Activated CD8-positive, alpha-beta T cell treated with anti-CD3 and anti-CD28 coated beads, Interleukin-2, amount 10 ng/mL, durations not matched to agents 7 days and 5 days (primary cell): ENCODE measurements at places on chromosomes 2 and 18.
A peak's percentile ranks its signal among the peaks of the same experiment; 100 is the strongest.

DNA sequence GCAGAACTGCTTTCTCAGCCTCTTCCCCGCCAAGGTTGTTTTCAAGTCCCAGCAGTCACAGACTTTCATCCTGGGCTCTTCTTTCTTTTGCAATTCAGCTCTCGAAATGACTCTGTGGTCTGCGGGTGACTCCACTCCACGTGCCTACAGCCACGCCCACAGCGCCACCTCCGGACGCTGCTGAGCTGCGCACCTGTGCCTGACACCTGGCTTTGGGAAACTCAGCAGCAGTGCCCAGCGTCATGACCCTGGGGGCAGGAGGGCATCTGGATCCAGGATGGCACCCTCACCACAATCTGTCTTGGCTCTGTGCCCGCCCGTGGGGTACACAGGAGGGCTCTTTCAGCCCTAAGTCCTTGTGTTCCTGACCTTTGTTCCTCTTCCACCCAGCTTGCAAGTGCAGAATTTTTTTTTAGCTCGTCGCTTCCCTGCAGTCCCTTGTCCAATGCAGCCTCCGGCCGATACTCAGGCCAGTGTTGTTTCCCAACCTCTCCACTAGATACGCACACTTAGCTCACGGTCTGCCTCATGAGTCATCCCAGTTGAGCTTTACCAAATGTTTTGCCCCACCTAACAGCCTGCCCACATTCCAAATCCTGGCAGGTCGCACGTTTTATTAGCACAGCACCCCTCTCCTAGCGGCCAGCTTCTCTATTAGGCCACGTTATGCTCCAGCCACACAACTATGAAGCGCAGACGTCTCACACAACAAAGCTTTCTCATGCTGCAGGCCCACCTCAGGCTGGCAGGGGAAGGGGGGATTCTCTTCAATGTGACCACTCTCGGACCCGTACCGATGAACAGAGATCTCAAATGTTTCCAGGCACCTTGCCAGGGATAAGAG lies 6.5 kb upstream of the CAPN10 start:
- DNase-seq: peak; percentile 77

DNA sequence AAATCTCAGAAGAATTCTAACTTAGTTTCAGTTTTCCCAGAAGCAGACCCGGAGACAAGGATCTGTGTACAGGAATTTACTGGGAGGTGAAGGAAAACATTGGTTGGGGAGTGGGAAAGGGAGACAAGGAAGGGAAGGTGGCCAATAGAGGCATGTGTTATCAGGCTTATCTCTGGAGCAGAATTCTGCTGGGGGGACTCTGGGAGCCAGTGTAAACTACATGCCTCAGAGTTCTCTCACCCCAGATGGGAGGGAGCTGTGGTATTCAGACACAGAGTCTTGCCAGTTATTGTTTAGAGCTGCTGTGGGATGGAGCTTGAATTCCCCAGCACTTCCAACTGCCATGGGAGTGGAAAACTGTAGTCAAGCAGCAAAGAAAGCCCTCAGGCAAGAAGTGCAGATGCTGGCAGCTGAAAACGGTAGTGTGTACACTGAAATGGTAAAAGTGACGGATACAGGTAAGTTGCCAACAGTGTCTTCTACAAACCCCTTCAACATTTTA lies 19.0 kb downstream of the DNPEP start:
- DNase-seq: no peak

GRCh38 chr2:111244864-111245263 lies 124.2 kb downstream of the BCL2L11 start:
- no peak for DNase-seq

GRCh38 chr2:64000630-64001381 lies 18.4 kb downstream of the VPS54 start:
- no peak for DNase-seq

DNA sequence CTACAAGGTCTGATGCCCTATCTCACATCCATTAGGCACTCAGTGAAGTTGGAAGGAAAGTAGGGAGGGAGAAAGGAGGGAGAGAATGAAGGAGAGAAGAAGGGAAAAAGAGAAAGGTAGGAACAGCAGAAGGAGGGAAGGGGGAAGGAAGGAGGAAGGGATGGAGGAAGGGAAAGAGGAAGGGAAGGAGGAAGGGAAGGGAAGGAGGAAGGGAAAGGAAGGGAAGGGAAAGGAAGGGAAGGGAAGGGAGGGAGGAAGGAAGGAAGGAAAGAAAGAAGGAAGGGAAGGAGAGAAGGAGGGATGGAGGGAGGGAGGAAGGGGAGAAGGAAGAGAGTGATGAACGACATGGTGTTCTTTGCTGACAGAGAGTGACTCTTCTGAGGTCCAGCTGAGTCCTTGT lies 468.9 kb upstream of the MYT1L start:
- no peak for DNase-seq

DNA sequence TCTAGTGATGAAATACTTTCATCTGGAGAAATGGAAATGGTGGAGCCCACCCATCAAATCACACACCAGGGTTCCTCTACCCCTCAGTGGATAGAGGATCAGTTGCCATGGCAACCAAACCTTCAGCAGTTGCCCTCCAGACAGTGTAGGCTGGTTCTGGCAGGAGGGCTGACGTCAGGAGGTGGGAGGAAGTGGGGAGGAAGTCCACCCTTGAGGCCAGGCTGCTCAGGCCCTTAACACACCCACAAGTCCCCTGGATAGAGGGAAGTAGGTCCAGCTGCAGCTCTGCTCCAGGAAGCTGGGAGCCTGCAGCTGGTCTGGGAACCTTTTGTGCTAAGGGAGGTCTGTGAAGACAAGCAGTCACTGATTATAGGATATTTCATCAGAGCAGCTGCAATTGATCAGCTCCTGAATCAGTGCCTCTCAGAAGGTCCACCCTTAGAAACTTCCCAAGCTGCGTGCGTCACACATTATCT lies 186.6 kb downstream of the MTX2 start:
- no peak for DNase-seq

- no peak for DNase-seq
Observed at GRCh38 chr2:181613241-181613640, 43.7 kb downstream of the CERKL start.

- DNase-seq: no peak
Observed at GRCh38 chr2:176468457-176469113, 199.3 kb downstream of the MTX2 start.

DNA sequence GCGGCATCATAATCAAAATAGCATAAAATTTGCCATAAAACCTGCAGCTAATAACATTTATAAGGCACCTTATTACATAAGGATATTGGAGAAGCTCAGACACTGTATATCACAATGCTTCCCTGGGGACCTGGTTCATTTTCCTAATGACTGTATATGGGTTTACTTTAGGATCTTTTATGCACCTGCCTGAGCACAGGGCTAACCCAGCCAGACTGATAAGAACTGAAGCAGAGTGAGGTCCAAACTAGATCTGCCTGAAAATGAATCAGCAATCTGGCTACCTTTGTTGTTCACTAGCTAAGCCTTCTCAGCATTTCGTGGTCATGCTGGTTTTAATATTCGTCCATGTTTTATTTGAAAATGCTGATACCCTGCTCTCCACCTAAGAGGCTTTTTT lies 1922.3 kb upstream of the CELF4 start:
- no peak for DNase-seq

DNA sequence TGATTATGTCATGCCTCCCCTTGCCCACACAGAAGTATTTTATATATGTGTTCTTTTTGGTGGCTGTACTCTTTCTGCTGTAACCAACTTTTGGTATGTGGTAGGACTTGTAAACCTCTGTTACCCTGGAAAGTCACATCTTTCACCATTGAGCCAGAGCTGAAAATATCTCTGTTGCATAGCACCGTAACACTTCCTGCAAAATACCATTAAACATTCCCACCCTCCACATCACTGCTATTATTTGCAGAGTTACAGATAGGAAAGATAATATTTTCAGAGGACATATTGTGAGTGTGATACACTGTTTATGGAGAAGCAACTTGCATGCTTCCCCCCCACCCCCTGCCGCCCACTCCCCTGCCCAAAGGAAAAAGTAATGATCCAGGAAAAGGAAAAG lies 44.8 kb downstream of the CAB39 start:
- DNase-seq: no peak

DNA sequence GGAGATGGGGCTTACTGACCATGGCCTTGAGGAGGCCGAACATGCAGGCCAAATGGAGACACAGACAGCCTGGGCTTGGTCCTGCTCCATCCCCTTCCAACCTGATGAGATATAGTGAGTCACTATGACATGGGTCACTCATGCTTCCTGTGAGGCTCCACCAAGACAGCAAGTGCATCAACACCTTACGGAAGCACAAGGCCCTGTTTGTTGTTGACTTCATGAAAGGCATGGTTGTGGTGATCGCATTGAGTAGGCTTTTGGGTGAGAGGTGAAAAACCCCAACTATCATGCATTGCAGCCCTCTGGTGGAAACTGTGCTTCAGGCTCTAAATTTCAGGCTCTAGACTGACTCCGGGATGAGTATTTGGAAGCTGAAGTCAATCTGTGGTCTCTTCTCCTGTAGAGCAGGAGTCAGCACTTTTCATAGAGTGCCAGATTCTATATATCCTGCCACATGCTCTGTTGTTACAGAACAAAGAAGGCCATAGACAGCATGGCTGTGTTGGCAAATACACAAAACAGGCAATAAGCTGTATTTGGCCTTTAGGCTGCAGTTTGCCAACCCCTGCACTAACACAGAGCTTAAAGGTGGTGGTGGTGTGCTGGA lies 10.1 kb downstream of the IL37 start:
- DNase-seq: peak; percentile 24

GRCh38 chr2:233445152-233445830 lies 91.0 kb downstream of the DGKD start:
- no peak for DNase-seq

DNA sequence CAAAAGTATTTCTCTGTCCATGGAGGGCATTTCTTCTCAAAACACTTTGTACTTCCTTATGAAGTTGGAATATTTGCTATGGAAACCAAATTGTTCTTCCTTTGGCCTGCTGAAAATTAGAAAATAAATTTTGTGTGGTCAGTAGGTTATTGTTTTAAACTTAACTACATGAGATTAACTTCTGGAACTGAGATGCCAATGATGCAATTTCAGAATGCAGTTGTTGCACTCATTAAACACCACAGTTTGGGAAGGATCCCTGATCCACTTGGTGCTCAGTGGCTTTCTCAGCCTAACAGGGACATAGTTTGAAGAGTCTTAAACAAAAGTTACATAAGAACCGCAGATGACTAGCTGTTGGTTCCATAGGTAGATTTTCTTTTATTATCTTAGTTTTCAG lies 23.3 kb upstream of the IL1R1 start:
- no peak for DNase-seq

- no peak for DNase-seq
Observed at GRCh38 chr2:11433822-11434221, 32.1 kb downstream of the E2F6 start.

DNA sequence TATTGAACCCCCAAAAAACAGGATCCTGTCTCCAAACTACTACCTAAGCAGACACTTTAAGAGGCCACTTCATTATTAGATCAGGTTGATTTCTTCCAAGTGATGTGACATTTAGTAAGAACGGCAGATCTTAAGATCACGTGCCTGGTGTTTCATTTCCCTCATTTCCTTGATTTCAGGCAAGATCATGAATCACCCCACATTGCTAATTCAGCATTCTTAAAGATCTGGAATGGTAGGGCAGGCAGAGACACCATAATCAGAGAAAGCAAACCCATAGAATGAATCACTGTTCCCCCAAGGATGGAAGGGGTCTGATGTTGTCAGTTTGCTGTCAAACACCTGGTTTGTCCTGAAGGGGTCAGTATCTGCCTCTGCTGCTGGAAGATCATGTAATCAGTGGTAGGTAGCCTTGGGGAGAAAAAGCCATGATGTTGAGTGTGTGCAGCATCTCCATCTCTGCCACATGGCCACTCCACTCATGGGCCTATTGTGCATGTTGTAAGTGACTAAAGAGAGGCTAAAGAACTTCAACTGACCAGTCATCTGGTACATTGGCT lies 133.9 kb downstream of the ARHGAP15 start:
- DNase-seq: no peak

- no peak for DNase-seq
Observed at GRCh38 chr2:48515513-48515985, 14.4 kb upstream of the STON1 start.

GRCh38 chr2:178855151-178855550 lies 47.9 kb upstream of the TTN start:
- no peak for DNase-seq

GRCh38 chr2:68237404-68237803 lies 14.9 kb downstream of the PPP3R1 start:
- DNase-seq: no peak

- DNase-seq: peak; percentile 8
Observed at GRCh38 chr2:46530639-46531038, 51.3 kb downstream of the TMEM247 start.

GRCh38 chr18:37846996-37847395 lies 281.4 kb upstream of the CELF4 start:
- DNase-seq: no peak

- no peak for DNase-seq
Observed at GRCh38 chr18:79222790-79223189, 153.6 kb downstream of the ATP9B start.

GRCh38 chr2:198351647-198352046 lies 547.3 kb downstream of the PLCL1 start:
- DNase-seq: no peak

DNA sequence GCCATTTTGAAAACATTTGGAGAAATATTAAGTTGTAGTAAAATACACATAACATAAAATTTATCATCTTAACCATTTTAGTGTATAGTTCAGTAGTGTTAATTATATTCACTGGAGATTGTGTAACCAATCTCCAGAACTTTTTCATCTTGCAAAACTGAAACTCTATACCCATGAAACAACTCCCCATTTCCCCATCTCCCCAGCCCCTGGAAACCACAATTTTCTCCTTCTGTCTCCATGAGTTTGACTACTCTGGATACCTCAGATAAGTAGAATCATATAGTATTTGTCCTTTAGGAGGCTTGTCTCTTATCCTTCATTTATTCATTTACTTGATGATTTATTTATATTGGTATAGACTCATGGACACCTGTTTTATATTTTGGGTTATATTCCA lies 392.9 kb downstream of the SETBP1 start:
- no peak for DNase-seq

- no peak for DNase-seq
Observed at GRCh38 chr18:68507781-68508180, 207.1 kb downstream of the TMX3 start.

DNA sequence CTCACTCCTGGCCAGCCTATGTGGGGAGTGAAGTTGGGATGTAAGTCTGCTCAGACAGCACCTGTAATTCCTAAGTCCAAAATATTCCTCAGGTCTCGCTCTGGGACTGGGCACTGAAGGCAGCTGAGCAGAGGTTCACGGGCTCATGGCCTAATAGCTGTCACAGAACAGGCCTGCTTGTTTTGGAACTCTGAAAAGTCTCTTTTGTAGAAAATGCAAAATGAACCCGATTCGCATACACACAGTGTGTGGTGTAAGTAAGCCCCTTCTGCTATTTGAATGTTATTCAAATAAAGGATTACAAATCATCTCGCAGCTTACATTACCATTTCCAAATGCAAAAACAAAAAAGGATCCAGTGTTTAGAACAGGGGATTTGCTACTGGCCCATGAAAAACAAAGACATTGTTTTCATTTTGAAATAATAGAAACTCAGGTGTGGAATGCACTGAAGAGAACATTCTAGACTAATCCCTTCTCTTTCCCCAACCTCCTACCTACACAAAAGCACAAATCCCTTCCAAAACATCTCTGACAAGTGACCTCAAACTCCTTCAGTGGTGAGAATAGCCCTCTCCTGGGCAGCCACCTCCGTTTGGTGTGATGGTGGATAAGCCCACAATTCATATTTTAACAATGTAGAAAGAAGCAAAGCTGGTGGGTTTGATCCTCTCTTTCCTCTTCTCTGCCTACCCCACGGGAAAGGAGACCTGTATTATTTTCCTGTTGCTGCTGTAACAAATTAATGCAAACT lies 118.3 kb upstream of the NCK2 start:
- DNase-seq: no peak

- DNase-seq: no peak
Observed at GRCh38 chr2:22970284-22970975, 414.5 kb upstream of the KLHL29 start.
